ENCODE measurements at places on chromosomes 12 and 14. TPM values are rescaled to one million over a fixed set of nuclear protein-coding genes. Genes with fewer than 3 reads are reported as not detected.

PMEL gene
- 1.2 TPM for total RNA-seq

ACSS3 gene
- total RNA-seq, result 0.10 TPM

CDH24 gene
- 9.0 TPM for total RNA-seq

DYRK2 gene
- 9.9 TPM for total RNA-seq

PRB2 gene
- not detected for total RNA-seq

RTN1 gene
- total RNA-seq, result 0.05 TPM

STRAP gene
- total RNA-seq, result 99.4 TPM

EAPP gene
- 16.6 TPM for total RNA-seq

NPAS3 gene
- total RNA-seq, result 0.23 TPM

GRCh38 chr14:77275041-77275580 is 4.1 kb upstream of the NGB start:
- no peak for DNase-seq

DNA sequence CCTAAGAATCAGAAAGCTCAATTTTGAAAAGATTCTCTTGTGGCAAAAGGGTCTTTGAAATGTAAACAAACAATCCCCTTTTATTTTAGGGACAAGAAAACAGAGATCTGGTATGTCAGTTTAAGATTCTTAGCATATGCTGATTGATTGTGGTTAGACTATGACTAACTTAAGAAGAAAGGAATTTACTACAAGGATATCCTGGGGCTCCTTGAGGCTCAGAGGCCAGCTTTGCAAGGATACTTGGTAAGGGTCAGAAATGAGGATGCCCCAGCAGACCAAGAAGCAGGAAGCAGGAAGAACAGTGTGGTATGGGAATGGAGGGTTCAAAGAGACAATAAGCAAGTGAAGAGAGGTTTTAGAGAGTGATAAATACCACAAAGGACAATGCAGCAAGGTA is 474.6 kb downstream of the ETNK1 start:
- no peak for DNase-seq

DNA sequence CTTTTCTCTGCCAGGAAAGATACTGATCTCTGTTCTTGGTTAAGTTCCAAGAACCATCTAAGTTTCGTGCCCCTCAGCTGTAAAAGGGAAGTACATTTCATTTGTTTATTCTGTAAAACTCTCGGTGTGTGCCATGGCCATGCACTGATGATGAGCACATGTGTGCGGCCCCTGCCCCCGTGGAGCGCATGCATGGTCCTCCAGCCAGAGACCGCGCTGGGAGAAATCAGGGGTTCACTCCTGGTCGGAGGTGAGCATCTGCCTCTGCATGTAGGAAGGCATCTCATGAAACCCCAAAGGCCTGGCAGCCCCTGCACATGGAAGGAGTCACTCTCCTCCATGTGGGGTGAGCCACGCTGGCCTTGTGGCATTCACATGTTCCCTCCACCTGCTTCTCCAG is 102.5 kb upstream of the RTL1 start:
- DNase-seq, result no peak

DNA sequence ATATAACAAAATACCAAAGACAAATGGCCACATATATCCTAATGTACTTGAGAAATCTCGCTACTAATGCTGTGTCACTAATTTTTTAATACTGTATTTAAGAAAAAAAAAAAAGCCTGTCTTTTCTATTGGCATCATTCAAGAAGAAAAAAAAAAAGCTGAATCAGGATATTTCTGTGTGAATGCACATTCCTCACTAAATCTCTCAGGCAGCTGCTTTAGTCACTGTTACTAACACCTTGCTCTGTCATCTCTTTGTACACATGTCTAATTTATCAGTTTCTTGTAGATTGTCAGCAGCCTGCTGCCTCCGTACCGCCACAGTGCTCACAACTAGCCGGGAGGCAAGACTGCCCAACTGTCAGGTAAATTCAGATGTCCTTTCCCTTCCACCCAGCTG is 32.0 kb upstream of the FGD4 start:
- DNase-seq, result no peak

DNA sequence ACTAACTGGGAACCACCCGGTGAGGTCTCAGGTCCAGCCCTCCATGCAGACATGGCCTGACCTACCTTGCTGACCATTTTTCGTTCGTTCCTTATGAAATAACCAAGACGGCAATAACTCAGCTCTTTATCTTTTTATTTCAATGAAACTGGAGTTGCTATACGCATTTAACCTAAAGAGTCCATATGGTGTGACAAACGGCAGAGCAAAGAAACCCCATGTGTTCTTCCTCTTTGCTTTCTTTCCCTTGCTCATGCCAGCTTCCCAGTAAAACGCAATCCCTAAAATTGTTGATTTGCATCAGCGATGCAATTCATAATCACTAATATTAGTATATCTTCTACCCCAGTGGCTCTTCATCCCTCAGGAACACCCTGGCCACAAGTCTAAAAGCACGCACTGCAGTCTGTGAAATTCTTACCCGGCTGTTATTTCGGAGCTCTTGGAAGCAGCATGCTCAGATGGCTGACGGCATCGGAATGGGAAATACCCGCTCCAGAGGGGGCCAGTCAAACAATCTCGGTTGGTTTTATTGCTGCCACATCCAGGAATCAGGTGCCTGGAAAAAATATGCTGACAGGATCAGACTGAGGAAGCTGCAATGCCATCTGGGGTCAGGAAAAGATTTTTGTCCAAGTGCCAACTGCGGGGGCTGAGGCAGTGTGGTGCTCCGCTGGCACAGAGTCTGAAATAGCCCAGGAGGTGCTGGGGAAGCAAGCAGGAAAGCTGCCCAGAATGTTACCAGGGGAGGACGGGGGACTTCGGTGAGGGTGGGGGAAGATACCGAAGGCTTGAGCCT is 28.2 kb upstream of the KCNA1 start:
- no peak for DNase-seq

DNA sequence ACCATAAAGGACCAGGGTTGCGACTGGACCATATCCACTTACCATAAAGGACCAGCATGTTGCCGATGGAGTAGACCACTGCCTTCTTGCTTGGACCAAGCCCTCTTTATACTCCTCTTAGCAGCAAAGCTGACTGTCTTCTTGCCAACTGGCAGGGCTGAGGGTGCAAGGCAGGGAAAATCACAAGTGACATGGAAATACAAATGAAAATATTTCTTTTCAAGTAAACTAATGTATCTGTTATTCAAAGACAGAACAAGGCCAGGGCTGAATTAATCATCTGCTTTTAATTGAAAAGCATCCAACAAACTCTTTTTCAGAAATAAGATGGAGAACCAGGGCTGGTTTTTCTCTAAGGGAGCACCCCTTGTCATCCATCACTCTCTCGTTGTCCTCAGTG is at the start of gene CELA1:
CELA1 (minus strand) TSS at position 99 of the 400 bp plus-strand sequence; CDS start at position 58, 41 bp downstream.
- DNase-seq, result no peak

- DNase-seq, result no peak
Observed at GRCh38 chr14:30191639-30192279, 264.1 kb upstream of the PRKD1 start.

DNA sequence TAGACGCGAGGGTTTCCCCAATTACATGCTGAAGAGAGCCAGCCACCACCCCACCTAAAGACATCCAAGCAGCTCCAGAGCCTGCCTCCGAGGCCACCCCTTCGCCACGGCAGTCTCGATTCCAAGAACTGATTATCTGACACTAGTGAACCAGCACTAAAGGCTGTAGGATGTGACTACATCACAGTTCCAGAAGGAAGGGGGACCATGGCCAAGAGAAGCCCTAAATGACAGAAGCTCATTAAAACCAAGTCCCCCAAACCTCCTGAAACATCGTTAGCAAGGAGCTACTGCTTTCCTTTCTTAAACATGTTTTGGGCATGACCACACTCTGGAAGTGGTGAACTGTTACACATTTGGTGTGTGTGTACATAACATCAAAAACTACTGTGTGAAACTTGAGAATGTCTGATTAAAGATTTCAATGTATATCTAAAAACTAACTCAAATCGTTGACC is 88.2 kb downstream of the DUSP16 start:
- no peak for DNase-seq

GRCh38 chr12:50537538-50537919 is 32.7 kb downstream of the DIP2B start:
- peak; percentile 80 for DNase-seq

DNA sequence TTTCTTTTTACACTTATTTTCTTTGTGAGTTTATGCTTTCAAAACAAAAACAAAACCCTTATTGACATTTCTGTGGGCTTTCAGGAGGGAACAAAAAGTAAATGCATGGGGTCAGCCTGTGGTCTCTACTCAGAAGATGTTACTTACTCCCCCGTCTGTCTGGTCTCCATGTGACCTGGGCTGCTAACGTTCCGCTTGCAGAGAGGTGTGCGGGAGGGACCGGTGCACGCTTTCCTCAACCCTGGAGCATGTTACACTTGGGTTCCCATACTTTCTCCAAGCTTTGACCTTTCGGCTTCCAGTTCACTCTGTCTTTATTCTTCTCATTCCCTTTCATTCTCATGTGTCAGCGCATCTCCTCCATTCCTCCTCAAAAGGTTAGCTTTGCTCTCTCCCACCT is 36.5 kb downstream of the ZC3H14 start:
- no peak for DNase-seq

DNA sequence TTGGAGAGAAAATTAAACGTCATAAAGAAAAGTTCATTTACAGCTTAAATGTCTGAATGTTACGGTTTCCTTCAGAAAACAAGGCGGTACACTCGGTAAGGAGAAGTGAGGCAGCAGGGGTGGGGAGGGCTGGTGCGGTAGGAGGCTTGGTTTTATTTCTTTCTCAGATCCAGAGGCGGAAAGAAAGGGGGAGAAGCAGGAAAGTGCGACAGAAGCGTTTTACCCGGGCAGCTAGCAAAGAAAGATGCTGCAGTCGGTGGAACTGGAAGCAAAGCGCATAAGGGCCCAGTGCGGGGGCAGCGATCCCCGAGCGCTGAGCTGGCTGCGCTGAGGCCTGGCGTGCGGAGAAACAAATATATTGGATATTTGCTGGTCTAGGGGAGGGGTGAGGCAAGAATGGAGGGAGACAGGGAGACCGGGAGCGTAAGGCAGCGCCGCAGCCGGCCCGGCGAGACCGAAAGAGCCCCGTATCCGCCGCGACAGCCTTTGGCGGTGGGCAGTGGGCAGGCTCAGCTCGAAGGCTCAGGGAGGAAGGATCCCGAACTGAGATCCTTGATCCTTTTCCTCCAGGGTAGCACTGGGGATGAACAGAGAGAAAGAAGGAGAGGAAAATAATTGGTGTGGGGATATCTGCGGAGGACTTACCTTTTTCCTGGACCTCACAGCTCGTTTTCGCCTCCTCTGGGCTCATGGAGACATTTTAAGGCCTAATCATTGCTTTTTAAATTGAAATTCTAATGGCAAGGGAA is 6.4 kb upstream of the HOXC11 start:
- no peak for DNase-seq

DNA sequence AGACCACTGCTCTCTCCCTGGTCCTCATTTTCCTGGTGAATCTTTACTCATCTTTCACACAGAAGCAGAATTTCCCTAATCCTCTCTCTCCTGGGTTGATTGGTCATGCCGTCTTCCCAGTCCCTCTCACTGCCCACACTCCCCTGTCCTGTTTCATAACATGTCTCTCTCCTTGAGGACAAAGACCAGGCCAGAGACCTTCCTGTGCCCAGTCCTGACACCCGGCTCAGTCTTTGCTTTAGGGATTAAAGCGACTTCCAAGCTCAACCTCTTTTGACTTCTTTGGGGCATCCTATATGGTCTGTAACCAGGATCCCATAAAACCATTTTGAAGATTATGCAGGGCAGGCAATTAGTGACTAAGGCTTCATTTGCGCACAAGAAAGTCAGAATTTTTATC is 105.5 kb downstream of the BCL11B start:
- no peak for DNase-seq

- no peak for DNase-seq
Observed at GRCh38 chr12:89235189-89235993, 116.9 kb downstream of the DUSP6 start.

GRCh38 chr14:101518611-101519473 is 42.5 kb upstream of the DIO3 start:
- DNase-seq, result no peak

GRCh38 chr12:6215932-6216494 is 15.8 kb downstream of the CD9 start:
- peak; percentile 76 for DNase-seq

- no peak for DNase-seq
Observed at GRCh38 chr12:6635375-6635855, 344 bp downstream of the LPAR5 start.

DNA sequence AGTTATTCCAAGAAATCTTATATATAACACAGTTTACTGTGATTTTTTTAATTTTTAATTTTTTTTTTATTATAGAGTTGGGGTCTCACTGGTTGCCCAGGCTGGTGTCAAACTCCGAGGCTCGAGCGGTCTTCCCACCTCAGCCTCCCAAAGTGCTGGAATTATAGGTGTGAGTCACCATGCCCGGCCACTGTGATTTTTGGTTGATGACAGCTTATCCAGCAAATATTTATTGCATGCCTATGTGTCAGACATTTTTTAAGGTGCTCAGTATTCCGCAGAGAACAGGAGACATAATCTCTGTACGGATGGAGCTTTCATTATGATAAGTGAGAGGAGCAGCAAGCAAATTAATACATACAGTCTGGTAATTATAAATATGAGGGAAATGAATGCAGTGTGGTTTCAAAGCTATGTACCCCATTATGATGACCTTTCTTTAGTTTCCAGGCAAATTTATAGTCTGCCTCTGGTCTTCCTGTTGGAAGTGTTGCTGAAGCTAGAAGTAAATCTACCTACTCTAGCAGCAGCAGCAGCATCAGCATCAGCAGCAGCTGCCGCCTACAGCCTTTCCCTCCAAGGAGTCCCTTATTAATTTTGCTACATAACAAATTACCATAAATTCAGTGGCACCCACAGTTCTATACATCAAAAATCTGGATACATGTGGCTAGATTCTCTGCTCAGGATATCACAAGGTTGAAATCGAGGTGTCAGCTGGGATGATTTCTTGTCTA is 32.3 kb downstream of the FRS2 start:
- peak; percentile 55 for DNase-seq

DNA sequence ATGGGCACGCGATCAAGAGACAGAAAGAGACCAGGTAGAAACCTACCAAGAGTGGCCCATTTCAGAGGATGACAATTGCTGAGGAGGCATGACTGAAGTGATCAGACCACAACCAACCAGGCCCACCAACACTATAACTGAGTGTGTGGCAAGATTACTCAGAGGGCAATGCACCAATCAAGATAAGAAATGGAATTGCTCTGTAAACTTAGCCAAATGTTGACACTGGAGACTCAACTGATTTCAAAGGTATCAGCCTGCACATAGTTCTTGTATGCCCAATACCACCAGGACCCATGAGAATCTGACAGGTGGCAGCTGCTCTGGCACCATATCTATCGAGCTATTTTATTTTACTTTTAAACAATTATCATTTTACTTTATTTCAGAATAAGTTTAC is 128.9 kb downstream of the FOXN3 start:
- DNase-seq, result no peak

GRCh38 chr12:11688831-11689230 is 39.4 kb downstream of the ETV6 start:
- no peak for DNase-seq

GRCh38 chr14:89196545-89196944 is 220.5 kb downstream of the FOXN3 start:
- no peak for DNase-seq

- no peak for DNase-seq
Observed at GRCh38 chr14:59632381-59632780, 55.8 kb upstream of the CCDC175 start.
